RPMI7951 (cell line): ENCODE measurements at places on chromosomes 13 and 19. TPM values are rescaled to one million over a fixed set of nuclear protein-coding genes. Genes with fewer than 3 reads are reported as not detected.
A peak's percentile ranks its signal among the peaks of the same experiment; 100 is the strongest.

The FAM216B gene
- not detected in 2 replicates for total RNA-seq

The ZNF808 gene
- total RNA-seq: 9.6 and 13.6 TPM in 2 replicates

GRCh38 chr13:23567906-23568460, 2.2 kb upstream of the TNFRSF19 start:
- peak; percentile 45 for DNase-seq

- no peak for DNase-seq
Observed at GRCh38 chr19:33000510-33000909, 28.5 kb downstream of the FAAP24 start.

- peak; percentile 93 for DNase-seq
Observed at GRCh38 chr19:41175801-41176777, 16.9 kb upstream of the CYP2S1 start.

DNA sequence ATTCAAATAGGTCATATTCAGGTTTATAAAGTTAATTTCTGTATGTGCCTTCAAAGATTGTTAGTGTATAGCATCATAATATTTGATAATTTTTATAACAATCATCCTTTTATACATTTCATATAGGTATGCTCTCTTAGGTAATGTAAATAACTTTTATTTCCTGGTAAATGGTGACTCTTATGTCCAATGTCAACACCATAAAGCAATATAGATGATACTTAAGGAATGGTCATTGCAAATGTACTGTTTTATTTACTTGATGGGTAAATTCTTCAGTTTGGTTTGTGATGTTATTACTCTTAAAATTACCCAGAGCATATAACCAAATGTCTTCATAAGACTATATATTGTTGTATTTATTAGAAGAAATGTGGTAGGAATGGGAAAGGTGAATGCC, 928.7 kb downstream of the PCDH9 start:
- no peak for DNase-seq

DNA sequence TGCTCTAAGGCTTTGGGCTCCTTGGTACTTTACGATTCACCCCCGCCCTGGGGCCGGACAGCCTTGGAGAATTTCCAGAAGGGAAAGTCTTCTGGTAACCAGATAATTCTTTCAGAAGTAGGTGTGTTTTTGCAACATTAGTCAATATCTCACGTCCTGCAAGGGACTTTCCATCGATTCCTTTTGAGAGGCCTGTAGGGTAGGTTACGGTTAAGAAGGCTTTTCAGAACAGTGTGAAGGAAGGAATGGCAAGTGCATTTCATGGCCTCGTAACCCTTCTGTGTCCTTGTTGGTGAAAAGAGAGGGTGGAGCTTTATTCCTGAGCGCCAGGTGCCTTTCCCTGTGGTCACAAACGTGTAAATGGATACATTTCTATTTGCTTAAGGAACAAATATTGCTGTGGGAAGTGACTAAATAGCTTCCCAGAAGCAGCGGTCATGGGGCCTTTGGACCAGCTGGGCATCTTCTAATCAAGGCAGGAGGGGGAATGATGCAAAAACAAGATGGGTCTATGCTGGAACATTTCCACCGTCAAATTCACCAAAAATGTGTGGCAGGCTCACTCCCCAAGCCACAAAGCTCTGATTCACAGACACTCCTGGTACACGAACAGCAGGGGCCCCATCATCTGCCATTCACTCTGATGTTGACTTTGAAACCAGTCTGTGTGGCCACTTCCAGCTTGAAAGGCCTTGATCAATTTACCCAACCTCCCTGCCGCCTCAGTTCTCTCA, 99.2 kb downstream of the ANKRD10 start:
- DNase-seq: no peak

The ZSCAN4 gene
- not detected in 2 replicates for total RNA-seq

DNA sequence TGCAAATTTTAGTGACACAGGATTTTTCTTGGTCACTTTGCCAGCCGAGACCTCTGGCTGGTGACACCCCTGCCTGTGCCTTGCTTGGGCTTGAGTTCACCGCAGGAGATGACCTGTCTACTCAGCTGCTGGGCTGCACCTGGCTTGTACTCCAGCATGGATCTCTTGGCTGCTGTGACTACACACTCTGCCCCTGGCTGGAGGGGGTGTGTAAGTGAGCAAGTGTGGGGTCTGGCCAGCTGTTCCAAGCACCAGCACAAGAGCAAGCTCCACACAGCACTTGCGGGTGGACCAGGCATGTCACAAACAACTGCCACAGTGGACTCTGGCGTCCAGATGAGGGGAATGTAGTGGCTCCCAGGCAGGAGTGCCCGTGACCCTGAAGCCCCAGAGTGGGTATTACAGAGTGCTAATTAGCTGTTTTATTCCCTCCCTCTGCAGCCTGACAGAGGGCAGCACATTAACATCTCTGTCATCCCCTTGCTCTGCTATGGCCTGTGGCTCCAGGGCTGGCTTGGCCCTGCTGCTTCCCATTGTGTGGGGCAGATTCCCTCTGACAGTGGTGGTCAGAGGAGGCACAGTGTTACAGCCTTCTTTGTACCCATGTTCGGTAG, 1387.2 kb downstream of the OLFM4 start:
- DNase-seq: no peak

GRCh38 chr19:8174706-8175105, 25.3 kb upstream of the FBN3 start:
- DNase-seq: peak; percentile 83

DNA sequence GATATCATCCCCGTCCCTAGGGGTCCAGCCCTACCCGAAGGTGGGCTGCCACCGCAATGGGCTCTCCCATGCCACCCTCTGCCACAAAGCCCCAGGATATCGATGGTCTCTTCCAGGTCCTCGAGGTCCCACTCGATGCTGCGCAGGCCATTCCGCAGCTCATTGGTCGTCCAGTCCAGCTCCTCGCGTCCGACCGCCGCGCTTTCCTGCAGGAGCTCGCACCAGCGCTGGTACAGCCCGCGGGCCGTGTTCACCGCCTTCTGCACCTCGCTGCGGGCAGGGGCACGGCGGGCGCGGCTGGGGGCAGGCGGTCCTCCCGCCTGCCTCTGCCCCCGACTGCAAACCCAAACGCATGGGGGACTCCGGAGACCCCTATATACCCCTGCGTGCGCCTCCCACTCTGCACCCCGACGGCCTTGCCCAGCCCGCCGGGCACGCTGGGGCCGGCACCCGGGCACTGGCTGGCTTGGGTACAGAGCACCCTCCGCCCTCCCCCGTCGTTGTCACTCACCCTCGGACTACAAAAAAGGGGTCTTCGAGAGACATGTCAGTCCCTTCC, 468 bp downstream of the STX10 start:
- DNase-seq: peak; percentile 59

The ATP4B gene
- total RNA-seq: not detected in 2 replicates

GRCh38 chr13:112968910-112969691, at the start of gene MCF2L:
Gene MCF2L (plus strand): TSS chr13:112969214. CDS start chr13:112969380, 166 bp downstream.
- DNase-seq: peak; percentile 6

The COL5A3 gene
- 3.0 and 4.8 TPM in 2 replicates for total RNA-seq

DNA sequence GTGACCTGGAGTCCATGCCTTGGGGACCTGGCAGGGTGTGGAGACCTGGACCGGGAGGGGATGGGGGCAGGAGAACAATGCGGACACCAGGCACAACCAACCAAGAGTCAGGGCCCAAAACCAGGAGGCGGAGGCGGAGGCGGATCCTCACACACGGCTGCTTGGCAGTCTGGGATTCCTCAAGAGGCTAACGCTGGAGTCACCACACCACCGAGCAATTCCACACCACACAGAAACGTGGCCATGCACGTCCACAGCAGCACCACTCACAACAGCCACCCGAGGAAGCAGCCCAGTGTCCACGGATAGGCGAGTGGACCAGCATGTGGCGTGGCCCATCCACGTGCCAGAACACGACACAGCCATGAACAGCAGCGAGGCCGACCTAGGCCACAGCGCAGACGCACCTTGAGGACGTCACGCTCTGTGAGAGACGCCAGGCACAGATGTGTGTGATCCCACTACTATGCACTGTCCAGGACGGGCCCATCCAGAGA, 17.7 kb downstream of the SBNO2 start:
- no peak for DNase-seq

- no peak for DNase-seq
Observed at GRCh38 chr19:49064768-49065611, at the start of gene NTF4. Gene NTF4 (minus strand): TSS chr19:49064818. CDS start chr19:49061997, 2,821 bp downstream.

The CBY2 gene
- not detected in 2 replicates for total RNA-seq

- no peak for DNase-seq
Observed at GRCh38 chr19:1734321-1734966, 18.9 kb upstream of the ONECUT3 start.

The C5AR2 gene
- under 0.01 and 0.12 TPM in 2 replicates for total RNA-seq

DNA sequence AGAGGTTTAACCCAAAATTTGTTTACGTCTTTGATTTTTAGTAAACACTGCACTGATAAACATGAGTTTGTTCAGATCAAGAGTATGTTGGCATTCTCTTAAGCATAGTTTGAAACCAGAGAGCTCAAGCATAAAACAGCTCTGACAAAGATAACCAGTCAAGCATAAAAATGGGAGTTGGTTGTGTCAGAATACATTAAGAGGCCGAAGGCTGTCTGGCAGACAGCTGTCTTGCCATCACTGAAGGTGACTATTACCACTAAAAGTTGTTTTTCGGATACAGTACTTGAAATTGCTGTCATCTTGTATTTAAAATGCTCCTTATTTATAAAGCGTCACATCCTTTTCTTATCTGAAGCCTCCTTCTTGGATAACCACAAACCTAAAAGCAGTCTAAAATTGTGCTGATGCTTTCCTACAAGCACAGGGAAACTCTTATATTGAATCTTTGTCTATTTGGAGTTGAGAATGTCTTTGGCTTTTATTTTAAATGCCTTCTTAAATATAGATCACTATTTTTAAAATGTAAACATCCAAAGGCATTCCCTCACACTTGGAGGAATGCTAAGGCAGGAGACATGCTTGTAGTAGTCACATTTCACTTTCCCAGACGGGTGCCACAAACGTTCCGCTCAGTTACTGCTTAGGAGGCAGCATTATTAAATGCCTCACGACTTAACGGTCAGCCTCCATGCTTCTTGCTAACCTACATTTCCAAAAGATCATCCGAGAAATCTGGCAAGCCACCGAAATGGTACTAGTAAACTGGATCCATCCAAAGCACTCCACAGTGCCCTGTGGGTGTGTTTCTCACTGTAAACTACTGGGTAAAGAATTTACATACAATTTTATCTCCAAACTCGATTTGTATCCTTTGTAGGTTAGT, 1.5 kb downstream of the SMAD9 start:
- no peak for DNase-seq

The LAIR1 gene
- total RNA-seq: 0.12 TPM in 1 of 2 replicates, not detected in the other

The LHB gene
- 0.68 TPM in 1 of 2 replicates, not detected in the other for total RNA-seq

DNA sequence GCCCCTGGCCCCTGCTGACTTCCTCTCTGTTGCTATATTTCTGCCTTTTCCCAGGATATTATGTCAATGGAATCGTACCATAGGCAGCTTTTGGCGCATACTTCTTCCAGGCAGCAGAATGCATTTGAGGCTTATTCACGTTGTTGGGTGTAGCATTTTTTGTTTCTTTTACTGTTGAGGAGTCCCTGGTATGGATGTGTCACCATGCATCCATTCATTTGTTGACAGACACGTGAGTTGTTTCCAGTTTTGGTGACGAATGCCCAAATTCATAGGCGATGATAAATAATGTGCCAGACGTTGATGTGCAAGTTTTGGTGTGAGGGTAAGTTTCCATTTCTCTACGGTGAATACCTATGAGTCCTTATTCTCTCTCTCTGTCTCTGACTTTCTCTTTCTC, 5.0 kb downstream of the NFILZ start:
- DNase-seq: no peak

The CEBPA gene
- under 0.01 TPM in 1 of 2 replicates, not detected in the other for total RNA-seq

The FPR2 gene
- 8.1 and 8.4 TPM in 2 replicates for total RNA-seq

The PALM3 gene
- under 0.01 TPM in 2 replicates for total RNA-seq

DNA sequence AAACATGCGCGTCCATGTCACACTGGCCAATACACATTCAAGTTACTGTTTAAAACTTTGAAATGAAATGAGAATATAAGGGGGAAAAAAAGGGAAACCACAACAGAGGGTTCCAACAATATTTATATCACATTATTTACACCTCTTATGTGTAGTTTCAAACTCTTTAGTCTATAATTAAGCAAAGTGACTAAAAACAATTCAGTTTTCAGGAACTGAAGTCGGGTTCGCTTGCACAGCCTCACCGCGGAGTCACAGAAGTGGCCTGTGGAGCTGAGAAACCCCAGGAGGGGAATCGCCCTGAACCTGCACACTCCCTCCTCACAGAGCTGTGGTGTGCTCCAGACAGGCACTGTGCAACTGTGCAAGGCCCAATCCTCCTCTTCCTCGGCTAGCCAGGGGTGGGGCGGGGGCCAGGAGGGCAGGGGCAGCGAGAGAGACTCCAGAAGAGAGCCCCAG, 75.9 kb downstream of the STK24 start:
- DNase-seq: no peak

GRCh38 chr13:26646603-26647002, 89.1 kb downstream of the WASF3 start:
- no peak for DNase-seq

The TEX26 gene
- not detected in 2 replicates for total RNA-seq

- no peak for DNase-seq
Observed at GRCh38 chr13:39283072-39283471, 244.8 kb downstream of the NHLRC3 start.

The ONECUT3 gene
- not detected in 2 replicates for total RNA-seq

- no peak for DNase-seq
Observed at GRCh38 chr13:113963376-113963775, 10.5 kb downstream of the C13orf46 start.

DNA sequence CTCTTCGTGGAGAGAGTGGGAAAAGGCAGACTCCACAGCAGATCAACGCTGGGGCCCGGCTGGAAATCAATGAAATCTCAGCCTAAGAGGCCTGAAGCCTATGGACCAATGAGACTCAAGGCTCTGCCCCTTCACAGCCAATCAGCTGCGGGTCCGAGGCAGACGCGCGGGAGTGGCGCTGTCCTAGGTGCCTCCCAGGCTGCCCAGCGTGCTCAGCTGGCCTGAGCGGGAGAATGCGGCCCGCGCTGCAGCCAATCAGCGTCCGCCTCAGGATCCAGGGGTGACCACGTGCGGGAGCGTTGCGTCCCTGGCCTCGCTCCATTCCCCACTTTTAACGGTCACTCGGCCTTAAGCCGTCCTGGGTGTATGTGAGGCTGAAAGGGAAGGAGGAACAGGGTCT, at the start of gene ZBTB32:
TSS of gene ZBTB32 (plus strand) at position 341 of the 400 bp plus-strand sequence. CDS start 10,069 bp downstream, outside the sequence.
- no peak for DNase-seq

The OCEL1 gene
- 5.1 and 8.1 TPM in 2 replicates for total RNA-seq

The NLRP5 gene
- not detected in 2 replicates for total RNA-seq

DNA sequence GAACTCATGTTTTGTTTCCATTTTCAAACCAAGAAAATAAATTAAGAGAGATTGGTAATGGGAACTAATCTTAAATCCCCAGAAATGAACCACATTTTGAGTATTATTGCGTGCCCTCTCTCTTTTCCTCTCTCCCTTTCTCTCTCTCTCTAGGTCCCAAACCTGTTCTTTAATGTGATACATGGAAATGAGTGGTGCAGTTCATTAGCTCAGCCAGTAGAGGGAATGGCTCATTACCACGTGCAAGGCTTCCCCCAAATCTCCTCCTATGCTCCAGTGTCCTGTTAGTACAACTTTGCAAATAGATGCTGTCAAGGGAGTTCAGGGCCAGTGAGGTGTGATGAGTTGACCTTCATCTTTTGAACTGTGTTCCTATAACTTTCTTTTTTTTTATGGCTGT, 178.4 kb downstream of the FGF9 start:
- peak; percentile 8 for DNase-seq

The KLF1 gene
- not detected in 2 replicates for total RNA-seq
